ENCODE measurements at places on chromosomes 4 and X.
A peak's percentile ranks its signal among the peaks of the same experiment; 100 is the strongest.

- DNase-seq = no peak
- no peaks in the 10 kb centered on the region for H3K27me3 ChIP-seq
- H3K4me1 ChIP-seq = no peaks in the 10 kb centered on the region
- H3K27ac ChIP-seq = no peak overlapping the region
- H3K36me3 ChIP-seq = no peaks in the 10 kb centered on the region
Observed at GRCh38 chr4:69848028-69848427, 11.9 kb downstream of the SULT1E1 start.

DNA sequence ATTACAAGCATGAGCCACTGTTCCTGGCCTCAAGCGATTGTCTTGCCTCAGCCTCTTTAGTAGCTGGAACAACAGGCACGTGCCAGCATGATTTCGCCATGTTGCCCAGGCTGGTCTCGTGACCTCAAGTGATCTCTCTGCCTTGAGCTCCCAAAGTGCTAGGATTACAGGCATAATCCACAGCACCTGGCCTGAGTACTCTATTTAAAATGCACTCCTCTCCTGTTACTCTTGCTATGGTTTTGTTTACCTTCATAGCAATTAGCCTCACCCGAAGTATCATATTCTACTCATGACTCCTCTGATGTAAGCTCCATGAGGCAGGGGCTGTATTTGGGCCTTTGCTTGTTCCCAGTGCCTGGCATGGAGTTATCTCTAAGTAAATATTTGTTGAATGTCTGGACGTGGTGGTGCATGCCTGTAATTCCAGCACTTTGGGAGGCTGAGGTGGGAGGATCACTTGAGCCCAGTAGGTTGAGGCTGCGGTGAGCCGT, 92.5 kb upstream of the SLC34A2 start:
- H3K36me3 ChIP-seq = no peaks in the 10 kb centered on the region
- no peak overlapping the region for H3K27ac ChIP-seq
- H3K4me1 ChIP-seq = no peaks in the 10 kb centered on the region

DNA sequence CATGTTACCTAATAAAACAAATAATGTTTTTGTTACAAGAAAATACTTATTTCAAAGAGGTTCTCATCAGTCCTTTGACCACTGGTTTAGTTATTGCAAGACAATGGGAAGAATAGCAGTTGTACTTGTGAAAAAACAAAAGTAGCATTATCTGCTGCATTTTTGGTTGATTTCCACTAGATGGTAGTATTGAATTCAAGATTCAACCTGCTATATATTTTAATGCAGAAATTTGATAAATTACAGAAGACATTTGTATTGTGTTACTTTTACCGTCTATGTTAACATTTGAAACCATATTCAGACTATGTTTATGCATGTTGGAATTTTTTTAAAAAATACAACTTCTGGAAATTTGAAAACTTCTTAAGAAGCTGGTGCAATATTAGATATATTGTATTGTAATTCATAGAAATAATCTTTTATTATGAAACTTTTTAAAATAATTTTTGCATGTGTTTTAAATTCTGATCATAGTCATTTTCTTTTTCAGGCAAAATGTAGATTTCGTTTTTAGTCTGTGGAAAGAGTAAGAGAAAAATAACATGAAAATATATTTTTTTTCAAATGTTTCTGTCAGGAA, 56.4 kb downstream of the SPCS3 start:
- H3K4me1 ChIP-seq = no peaks in the 10 kb centered on the region
- H3K4me3 ChIP-seq = no peak overlapping the region

DNA sequence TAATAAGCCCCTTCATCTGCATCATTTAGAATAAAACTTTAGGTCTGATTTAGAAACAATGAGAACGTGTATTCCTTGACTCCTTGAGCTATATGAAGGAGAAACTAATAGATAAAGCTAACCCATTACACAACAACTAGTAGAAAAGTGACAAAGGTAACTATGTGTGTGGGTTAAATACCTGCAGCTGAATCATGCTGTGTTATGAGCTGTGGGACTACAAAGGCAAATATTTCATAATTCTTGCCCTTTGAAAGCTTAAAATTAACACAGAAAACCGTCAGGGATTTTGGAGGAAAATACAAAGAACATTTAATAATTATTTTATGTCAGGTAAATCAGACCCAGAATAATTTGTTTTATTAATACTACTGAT, 898 bp upstream of the NDP start:
- no peaks in the 10 kb centered on the region for H3K27me3 ChIP-seq
- H3K27ac ChIP-seq = no peak overlapping the region
- H3K4me1 ChIP-seq = no peaks in the 10 kb centered on the region

DNA sequence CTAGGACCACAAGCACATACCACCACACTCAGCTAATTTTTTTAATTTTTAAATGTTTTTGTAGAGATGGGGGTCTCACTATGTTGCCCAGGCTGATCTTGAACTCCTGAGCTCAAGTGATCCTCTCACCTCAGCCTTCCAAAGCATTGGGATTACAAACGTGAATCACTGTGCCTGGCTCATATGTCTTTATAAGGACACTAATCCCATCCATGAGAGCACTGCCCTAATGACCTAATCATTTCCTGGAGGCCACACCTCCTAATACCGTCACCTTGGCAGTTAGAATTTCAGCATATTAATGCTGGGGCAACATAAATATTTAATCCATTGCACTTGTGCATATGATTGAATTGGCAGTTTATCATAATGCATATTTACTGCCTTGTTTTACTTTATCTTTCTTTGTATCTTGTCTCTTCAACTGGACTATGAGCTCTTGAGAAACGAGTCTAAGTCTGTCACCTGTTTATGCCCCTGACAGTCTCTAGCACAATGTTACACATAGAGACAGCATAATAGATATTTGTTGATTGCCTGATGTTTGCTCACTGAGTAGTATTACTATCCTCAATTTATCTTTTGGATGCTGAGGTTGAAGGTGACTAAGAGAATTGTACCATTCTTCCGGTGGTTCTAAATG, 172.0 kb downstream of the AASDH start:
- no peak overlapping the region for H3K27ac ChIP-seq
- no peak overlapping the region for H3K4me3 ChIP-seq
- no peaks in the 10 kb centered on the region for H3K36me3 ChIP-seq
- no peak for DNase-seq

- H3K27me3 ChIP-seq = no peaks in the 10 kb centered on the region
- no peaks in the 10 kb centered on the region for H3K4me1 ChIP-seq
- DNase-seq = no peak
- H3K27ac ChIP-seq = no peak overlapping the region
- H3K4me3 ChIP-seq = no peak overlapping the region
Observed at GRCh38 chrX:427812-428725, 41.4 kb upstream of the PPP2R3B start.

- no peaks in the 10 kb centered on the region for H3K27me3 ChIP-seq
- H3K4me3 ChIP-seq = no peak overlapping the region
- no peaks in the 10 kb centered on the region for H3K36me3 ChIP-seq
- H3K4me1 ChIP-seq = no peaks in the 10 kb centered on the region
Observed at GRCh38 chrX:16903274-16904022, 33.3 kb upstream of the RBBP7 start.

DNA sequence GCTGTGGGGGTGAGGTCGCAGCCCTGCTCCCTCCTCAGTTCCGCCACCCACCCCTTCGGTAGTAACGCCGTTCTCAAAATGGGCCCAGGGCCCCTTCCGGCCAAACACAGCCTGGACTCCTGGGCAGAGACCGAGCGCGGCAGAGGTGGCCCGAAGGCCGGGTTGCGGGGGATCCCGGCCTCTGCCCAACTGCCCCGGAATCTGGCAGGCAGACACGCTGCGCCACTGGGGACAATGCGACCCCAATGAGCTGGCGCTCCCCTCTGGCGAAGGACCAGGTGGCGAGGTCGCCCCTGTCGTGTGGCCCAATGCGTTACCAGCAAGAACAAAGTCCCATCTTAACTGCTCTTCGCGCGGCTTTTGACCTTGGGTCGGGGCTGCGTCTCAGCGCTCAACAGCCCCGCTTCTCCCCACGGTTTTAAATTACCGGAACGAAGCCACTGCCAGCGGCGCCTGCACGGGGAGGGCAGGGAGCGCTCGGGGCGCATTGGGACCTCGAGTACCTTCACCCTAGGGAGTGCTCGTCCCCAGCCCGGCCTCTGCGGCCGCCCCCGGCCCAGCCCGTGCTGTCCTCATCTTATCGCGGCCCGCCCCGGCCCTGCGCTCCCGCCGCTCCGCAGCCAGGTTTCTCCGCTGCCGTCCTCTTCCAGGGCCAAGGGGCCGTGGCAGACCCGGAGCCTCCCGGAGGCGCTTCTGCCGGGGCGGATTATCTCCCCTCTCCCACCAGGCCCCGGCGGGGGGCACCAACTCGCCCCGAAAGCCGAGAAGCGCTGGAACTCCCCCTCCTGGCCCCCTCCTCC, 22.2 kb upstream of the HMX1 start:
- H3K36me3 ChIP-seq = no peaks in the 10 kb centered on the region
- H3K4me1 ChIP-seq = no peaks in the 10 kb centered on the region
- no peak overlapping the region for H3K27ac ChIP-seq
- DNase-seq = no peak
- peak overlapping the region; percentile 48 for H3K4me3 ChIP-seq

DNA sequence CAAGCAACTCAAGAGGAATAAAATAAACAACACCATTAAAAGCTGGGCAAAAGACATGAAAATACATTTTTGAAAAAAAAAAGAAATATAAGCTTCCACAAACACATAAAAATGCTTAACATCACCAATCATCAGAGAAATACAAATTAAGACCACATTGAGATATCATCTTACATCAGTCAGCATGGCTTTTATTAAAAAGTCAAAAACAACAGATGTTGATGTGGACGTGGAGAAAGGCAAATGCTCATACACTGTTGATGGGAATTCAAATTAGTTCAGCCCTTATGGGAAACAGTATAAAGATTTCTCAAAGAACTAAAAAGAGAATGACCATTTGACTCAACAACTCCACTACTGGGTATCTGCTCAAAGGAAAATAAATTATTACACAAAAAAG, 59.6 kb downstream of the STK32B start:
- DNase-seq = no peak
- H3K27me3 ChIP-seq = no peaks in the 10 kb centered on the region
- H3K36me3 ChIP-seq = no peaks in the 10 kb centered on the region
- no peak overlapping the region for H3K4me3 ChIP-seq

DNA sequence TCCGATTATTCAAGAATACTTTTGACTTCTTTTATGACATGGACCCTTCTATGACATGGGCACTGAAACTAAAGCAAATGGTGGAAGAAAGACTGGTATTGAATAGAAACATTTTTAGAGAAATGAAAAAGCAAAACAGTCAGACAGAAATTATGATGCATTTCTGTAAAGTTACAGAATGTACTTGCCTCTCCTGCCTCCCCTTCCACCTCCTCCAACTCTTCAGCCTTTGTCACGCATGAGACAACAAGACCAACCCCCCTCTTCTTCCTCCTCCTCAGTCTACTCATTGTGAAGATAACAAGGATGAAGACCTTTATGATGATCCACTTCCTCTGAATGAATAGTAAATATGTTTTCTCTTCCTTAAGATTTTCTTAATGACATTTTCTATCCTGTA, 46.3 kb upstream of the HUWE1 start:
- no peak overlapping the region for H3K27ac ChIP-seq
- H3K4me3 ChIP-seq = no peak overlapping the region
- no peaks in the 10 kb centered on the region for H3K27me3 ChIP-seq
- H3K4me1 ChIP-seq = no peaks in the 10 kb centered on the region
- H3K36me3 ChIP-seq = no peaks in the 10 kb centered on the region
- no peak for DNase-seq

- H3K27me3 ChIP-seq = no peaks in the 10 kb centered on the region
- no peak overlapping the region for H3K4me3 ChIP-seq
- no peaks in the 10 kb centered on the region for H3K4me1 ChIP-seq
- no peak for DNase-seq
Observed at GRCh38 chr4:166230841-166231240, 357.8 kb downstream of the TLL1 start.

DNA sequence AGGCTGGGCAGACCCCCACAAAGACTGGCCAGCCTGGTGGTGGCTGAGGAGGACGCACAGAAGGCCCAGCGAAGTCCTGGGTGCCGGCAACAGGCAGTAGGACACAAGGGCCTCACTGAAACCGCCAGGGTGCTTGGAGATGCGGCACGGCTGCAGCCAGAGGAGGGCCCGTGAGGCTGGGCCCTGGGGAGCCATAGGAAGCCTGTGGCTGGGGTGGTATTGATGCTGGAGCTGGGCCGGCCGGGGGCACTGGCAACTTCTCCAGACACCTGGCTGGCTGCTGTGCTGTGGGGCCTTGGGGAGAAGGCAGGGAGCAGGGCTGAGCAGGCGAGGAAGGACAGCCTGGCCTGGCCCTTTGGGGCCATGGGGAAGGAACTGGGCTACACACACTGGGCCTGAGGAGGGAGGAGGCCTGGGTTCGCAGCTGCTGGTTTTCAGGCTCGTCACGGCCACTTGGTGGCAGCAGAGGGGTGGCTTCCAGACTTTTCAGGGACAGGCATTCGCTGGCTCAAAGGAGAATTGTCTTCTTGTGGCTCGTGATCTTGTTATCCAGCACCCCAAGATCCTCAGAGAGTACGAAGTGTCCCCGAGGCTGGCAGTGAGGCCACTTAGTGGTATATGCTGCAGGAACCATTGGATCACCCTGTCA, 37.2 kb downstream of the ATP2B3 start:
- H3K27me3 ChIP-seq = no peaks in the 10 kb centered on the region
- no peaks in the 10 kb centered on the region for H3K36me3 ChIP-seq
- no peaks in the 10 kb centered on the region for H3K4me1 ChIP-seq
- no peak overlapping the region for H3K4me3 ChIP-seq
- H3K27ac ChIP-seq = no peak overlapping the region
- peak; percentile 72 for DNase-seq

- no peak overlapping the region for H3K4me3 ChIP-seq
- no peak overlapping the region for H3K27ac ChIP-seq
- H3K27me3 ChIP-seq = no peaks in the 10 kb centered on the region
- H3K4me1 ChIP-seq = no peaks in the 10 kb centered on the region
- no peak for DNase-seq
Observed at GRCh38 chrX:149121206-149121920, 383.7 kb downstream of the IDS start.

GRCh38 chr4:140439644-140440142, 12.2 kb upstream of the CLGN start:
- no peaks in the 10 kb centered on the region for H3K4me1 ChIP-seq
- H3K27me3 ChIP-seq = no peaks in the 10 kb centered on the region
- no peak for DNase-seq
- H3K36me3 ChIP-seq = no peaks in the 10 kb centered on the region
- no peak overlapping the region for H3K27ac ChIP-seq
